CD4-positive, alpha-beta T cell treated with Interleukin-17A for 1 hour (primary cell): ENCODE measurements at places on chromosomes 5 and 9.

DNA sequence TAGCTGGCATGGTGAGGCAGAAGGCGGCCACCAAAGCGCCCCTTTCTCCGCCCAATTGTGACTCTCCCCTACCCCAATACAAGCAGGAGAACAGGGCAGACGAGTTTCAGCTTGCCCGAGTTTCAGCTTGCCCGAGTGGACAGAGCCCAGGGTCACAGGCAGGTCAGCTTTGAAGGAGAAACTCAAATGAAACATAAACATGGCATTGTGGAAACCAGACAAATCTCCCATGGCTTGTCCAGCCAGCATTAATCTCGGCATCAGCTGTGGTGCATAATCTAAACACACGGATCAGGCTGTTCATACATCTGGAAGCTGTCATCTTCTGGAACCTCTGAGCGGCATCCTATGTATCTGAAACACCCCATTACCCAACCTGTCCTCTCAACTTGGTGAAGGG lies 16.9 kb downstream of the PTCH1 start:
- no peak for DNase-seq

DNA sequence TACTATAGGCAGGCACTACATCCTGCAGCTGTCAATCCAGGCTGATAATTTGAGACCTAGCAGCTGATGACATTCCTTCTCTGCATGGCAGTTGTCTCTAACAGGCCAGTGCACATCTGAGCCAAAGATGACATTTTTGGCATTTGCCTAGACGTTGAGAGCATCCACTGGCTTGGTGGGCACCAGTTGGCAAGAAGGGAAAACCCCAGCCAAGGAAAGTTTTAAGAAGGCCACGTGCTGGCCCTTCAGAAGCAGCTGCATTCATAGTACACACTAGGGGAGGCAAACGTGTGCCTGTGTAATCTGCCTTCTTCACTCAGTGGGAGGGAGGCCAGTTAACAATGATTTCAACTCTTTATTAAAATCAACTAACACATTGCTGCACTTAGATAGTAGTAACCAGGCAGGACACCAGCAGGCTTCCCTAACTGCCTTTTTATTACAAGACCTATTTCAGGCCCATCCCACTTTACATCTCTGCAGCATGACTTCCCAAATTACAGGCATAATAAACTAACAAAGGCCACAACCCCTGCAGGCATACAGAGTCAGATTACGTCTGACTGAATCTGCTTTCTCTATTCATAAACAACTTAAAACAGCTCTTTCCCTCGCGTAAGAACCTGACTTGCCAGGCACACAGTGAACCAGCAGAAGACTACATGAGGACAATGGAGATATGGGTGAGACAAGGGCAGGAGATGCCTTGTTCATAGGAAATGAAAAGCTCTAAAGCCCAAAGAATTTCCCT lies 576.3 kb downstream of the PDE4D start:
- DNase-seq = no peak

DNA sequence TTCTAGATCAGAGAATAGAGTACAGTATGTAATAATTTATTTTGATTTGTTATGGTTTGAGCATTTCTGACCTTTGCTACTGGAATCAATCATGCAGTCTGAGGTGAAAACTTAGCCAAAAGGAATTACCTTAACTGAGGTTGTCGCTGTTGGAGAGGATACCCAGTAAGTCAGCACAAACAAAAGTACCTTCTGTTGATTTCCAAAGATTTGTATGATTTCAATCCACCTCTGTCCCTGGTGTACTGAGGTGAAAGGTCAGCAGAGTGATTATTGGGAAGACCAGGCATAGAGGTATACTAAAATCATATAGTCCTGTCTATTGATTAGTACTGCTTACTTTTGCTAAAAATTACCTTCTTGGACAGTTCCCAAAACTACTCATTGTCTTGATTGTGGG lies 32.8 kb downstream of the RUSC2 start:
- no peak for DNase-seq

- no peak for DNase-seq
Measured at GRCh38 chr5:149024477-149024876, 38.4 kb downstream of the SH3TC2 start.

DNA sequence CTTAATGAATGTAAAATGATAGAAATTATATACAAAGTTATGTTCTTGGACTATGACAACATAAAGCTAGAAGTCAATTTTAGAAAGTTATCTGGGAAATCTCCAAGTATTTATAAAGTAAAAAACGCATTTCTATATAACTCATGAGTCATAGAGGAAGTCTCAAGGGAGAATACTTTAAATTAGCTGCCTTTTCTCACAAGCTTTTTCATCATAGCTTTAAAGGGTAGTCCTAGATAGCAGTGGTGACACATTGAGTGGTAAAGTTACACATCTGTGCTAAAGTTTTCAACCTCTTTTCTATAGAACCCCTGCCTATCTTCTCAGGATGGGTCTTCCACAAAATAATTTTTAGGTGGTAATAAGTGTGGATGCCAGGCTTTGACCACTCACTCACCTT lies 598.3 kb upstream of the FAM174A start:
- no peak for DNase-seq
